ENCODE measurements at places on chromosomes 7 and 10.

- no peak for DNase-seq
Measured at GRCh38 chr10:71751515-71752224, 21.6 kb downstream of the VSIR start.

DNA sequence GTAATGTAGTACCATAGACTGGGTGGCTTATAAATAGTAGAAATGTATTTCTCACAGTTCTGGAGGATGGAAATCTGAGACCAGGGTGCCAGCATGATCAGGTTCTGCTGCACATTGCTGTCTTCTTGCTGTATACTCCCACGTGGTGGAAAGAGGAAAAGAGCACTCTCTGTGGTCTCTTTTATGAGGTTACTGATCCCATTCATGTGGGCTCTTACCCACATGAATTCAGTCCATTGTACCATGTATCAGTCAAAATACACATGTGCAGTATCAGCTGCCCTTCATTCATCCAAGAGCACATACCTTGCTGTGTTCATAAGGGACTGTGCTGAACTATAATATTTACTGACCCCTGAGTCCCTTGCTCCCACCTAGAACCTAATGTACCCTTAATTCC, 17.1 kb downstream of the PNLIPRP2 start:
- no peak for DNase-seq

- DNase-seq = no peak
Measured at GRCh38 chr10:11849911-11850310, 26.8 kb downstream of the PROSER2 start.

GRCh38 chr10:33136271-33136670, 178.2 kb upstream of the ITGB1 start:
- no peak for DNase-seq

DNA sequence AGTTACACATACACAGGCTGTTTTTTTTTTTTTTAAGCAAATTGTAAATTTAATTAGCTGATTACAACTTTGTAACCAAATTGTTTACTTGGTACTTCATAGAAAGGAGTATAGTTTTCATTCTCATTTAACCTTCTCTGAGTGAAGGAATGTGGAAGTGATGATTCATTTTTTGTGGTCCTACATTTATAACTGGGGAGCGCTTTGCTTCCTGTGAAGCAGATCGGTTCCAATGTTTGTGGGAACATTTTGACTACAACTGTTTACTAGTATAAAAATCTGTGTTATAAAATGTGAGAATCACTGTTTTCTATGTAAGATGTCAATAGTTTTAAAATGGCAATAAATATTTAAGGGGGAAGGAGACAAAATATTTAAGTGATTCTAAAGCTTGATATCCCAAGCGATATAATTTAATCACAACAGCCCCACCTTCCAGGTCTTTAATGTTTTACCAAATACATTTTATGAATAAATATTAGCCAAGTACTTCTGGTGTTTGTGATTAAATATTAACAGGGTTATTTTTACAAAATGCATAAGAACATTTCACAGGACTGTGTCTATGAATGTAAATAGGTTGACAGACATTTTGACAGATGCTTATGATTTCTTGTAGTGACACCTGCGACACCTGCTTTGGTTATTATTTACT, 57.1 kb downstream of the NXPH1 start:
- DNase-seq = no peak

DNA sequence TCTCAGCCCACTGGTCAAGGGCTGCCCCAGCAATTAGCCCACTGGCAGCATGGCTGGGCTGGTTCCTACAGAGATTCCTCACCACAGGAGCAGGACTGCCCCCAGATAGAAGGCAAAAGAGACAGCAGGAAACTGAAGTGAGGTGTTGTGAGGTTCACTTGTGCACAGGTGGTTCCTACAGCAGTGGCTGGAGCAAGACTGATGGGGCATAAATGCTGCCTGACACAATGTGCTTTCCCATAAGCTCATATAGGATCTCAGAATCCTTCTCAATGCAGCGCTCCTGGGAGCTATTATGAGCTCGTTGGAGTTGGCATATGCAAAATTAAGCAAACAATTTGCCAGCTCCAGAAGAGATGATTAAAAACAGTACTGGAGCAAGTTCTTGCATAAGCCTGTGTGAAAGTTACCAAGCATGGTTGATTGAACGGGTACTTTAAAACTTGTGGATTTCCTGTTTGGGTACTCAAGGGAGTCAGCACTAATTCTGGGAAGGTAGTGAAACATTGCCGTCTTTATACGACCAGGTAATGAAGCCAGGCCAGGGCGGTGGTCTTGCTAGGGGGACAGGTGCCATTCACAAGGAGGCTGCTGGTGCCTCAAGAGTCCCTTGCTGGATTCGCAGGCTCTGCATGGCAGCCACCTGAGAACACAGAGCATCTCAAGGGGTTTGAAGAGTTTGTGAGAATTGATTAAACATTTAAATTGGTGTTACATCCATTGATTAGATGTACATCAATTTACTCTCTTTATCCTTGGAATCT, 20.3 kb upstream of the PRKCQ start:
- DNase-seq = no peak

DNA sequence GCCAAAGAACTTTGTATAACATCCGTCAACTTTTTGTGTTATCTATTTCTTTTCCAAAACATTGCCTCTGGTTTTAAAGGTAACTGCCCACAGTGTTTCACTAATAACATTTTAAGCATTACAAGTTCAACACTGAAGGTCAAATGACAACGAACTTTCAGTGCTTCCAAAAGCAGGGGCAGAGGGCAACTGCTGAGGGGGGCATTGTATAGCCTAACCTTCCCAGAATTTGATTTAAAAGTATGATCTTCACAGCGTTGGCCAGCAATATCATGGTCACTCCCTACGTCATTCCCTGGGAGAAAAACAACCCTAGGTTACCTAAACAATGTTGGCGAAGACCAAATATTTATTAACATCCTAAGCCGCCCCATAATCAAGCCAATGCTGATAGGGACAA, 2.5 kb upstream of the GOT1 start:
- DNase-seq = no peak

DNA sequence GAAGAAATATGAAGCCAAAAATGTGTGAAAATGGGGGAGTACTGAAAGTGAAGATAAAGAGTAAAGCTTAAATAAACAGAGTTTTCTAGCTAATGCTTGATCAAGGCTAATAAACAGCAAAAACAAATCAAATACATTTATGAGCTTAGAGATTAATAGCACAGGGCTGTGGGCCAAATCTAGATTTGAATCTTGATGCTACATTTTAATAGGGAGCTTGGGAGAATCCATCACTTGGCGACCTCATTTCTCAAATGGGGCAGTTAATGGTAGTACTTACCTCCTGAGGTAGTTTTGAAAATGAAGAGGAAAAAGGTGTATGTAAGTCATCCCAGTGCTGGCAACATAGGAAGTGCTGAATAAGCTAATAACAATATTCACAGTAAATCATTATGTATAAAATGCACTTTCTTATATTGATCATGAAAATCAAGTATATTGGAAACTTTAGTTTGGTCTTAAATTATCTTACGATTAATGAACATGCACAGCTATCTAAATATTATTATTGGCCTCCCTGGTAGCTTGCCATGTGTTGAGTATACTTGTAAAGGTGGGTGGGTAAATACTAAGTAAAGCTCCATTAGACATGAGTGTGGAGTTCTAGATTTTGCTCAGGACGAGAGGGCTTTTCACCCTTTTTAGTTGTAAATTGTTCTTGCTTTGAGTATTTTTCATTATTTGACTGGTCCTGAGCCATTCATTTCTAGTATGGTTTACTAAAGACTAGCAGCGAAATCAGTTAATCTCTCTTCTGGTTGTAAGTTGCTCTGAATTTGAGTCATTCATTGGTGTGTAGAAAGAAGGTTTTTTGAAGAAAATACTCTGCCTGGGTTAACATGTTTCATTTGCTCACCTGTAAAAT, 5.1 kb downstream of the BICC1 start:
- DNase-seq = no peak

- DNase-seq = peak; percentile 37
Measured at GRCh38 chr7:30163231-30163894, 28.6 kb downstream of the MTURN start.

DNA sequence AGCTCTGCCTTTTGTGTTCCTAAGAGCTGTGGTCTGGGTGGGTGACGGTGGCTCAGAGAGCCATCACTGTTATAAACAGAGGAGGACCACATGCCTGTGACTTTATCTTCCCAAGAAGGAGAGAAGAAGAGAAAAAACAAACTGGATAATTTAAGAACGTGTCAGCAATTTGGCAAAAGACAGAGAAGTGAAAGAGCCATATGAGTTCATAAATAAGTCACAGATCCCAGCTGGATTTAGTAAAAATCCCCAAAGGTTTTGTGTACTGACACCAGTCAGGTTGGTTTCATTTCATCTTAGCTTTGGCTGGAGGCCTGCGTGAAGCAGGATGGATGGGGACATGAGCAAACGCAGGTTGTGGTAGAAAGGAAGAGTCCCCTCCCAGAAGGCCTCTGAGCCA, 120.7 kb downstream of the CXCL12 start:
- no peak for DNase-seq

DNA sequence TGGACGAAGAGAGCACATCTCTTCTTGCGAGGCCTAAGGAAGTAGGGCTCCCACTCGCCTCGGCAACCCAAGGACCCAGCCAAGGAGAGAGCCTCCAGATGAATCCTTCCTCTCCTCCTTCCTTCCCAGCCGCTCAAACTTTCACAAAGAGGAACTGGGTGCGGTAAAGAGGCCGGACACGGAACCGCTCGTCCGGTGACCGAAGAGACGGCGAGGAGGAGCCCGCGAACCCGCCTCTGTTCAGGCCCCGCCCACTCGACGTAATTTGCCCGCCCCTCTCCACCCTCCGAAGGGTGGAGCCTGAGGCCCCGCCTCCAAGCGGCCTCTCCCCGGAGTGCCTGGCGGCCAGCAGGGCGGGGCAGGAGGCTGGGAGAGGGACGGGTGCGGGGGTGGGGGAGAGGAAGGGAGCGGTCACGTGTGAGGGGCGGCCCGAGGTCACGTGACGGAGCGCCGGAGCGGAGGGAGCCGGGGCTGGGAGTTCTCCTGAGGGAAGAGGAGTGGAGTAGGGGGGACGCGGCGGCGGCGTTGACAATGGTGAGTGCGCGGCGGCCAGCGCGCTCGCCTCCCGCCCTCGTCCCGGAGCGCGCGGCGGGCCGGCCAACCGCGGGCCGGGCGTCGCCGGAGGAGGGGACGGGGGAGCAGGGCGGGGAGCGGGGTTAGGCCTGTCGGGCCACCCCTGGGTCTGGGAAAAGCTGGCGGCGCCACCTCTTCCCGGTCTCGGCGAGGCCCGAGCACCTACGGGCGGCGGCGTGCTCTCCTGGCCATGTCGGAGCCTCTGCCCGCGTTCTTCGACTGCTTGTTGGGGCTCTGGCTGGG, at the start of gene VPS26A:
VPS26A (plus strand) TSS at position 432 of the 816 bp plus-strand sequence; CDS start at position 532, 100 bp downstream.
- peak; percentile 86 for DNase-seq

- no peak for DNase-seq
Measured at GRCh38 chr7:8442814-8443304, 9.4 kb downstream of the NXPH1 start.

DNA sequence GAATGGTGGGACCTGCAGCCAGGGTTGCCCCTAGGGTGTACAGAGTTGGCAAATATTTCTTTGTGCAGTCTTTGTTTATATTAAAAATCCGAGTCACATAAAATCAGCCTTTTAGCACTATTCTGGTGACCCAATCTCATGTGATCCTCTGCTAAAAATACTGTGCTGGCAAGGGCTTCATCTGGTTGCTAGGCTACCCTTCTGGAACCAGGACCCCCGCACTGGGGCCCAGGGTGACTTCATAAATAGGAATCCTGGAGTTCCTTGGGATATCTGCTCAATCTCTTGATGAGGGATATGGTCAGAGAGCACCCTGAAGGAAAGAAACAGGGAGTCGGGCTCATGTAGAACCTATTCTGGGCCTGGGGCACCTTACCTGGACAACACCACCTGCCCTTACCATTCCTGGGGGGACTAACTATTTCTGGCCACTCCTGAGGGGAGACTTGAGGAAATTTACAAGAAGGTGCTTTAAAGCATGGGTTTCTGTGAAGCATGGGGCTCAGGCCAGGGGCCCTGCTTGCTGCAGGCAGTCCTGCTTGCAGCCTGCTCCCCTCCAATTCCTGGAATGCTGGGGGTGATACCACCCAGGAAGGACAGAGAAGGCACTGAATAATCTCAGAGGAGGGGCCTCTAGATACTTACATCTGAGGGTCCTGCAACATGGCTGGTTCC, 44.7 kb downstream of the SH2D4B start:
- no peak for DNase-seq

GRCh38 chr10:87987206-87987605, 123.8 kb downstream of the PTEN start:
- DNase-seq = no peak

GRCh38 chr7:30027065-30027456, 559 bp upstream of the FKBP14 start:
- DNase-seq = no peak

DNA sequence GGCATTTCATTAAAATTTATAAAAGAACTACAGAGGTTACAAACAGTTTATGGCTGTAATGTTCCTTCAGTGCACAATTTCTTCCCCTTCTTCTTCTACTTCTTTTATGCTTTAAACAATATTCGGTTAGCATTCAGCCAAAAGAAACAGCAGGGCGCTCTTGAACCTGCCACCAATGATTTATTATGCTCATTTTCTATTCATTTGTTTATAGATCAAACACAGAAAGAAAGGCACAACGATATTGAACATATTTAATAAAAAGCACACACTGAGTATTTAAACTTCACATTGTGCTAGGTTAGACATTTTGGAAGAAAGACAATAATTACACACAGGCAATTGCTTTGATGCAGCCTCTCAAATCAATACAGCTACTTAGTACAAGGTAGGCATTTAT, 1025.8 kb upstream of the LRRN3 start:
- DNase-seq = no peak

DNA sequence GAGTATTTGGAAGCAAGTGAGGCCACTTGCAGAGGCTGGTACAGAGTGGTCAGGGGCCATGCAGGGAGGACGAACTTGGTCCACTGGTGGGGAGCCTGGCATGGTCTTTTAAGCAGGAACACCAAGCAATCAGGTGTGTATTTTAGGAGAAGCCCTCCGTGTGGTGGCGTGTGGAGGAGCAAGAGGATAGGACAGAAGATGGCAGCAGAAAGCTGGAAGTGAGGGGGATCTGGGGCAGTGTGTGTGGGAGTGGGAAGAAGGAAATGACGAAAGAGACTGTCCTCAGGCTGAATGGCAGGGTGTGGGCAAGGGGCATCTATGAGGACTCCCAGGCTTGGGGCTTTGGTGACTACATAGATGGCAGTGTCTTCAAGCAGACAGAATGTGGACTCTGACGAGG, 51.2 kb downstream of the TEX36 start:
- no peak for DNase-seq

- no peak for DNase-seq
Measured at GRCh38 chr10:86945361-86946212, 11.8 kb downstream of the MMRN2 start.

- DNase-seq = no peak
Measured at GRCh38 chr10:103824281-103824680, 31.1 kb downstream of the SH3PXD2A start.

DNA sequence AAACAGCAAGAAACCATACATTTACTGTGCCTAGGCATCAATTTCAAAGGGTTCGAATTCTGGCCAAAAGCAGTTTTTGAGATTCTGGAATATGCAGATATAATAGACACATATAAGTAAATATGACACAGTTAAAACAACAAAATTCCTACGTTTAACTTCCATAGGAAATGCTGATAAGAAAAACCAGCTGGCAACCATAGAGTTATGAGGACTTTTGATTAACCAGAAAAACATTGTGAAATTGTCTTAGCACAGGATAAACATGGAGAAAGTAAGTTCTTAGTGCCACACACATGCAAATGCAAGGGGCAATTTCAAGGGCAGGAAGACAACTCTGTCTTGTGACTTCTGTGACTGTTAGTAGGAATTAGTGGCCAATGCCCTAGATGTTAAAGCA, 702.1 kb downstream of the TNS3 start:
- DNase-seq = no peak

Measured in GM12864 (cell line).